H9 (cell line): ENCODE measurements at places on chromosomes 13 and 19. TPM values are rescaled to one million over a fixed set of nuclear protein-coding genes. Genes with fewer than 3 reads are reported as not detected.

Gene SULT2A1
- not detected in 2 replicates for total RNA-seq

DNA sequence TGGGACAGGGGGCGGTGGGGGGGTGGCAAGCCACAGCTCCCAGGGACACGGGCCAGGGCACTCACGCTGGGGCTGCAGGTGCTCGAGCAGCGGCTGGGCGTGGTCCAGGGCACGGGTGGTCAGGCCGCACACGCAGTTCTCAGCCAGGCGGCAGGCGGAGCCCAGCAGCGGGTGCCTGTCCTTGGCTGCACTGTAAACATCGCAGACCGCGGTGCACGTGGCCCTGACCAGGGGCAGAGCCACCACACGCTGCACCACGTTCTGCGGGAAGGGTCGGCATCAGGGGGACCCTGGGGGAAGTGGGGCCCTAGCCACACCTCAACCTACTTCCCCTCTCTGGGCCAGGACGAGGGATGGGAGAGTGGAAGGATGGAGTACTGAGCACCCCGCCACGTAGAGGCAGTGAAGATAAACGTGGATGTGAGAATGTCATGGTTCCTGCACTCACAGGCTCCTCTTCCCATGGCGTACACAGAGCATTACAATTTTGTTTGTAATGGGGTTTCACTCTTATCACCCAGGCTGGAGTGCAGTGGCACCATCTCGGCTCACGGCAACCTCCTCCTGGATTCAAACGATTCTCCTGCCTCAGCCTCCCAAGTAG lies 3.4 kb downstream of the PLIN5 start:
- DNase-seq = no peak

Gene DNAJC15
- 12.2 and 13.4 TPM in 2 replicates for total RNA-seq

- peak; percentile 46 for DNase-seq
Measured at GRCh38 chr19:16325161-16325527, 518 bp downstream of the KLF2 start.

- DNase-seq = no peak
Measured at GRCh38 chr13:113769881-113770280, 10.9 kb downstream of the TMEM255B start.
